Foreskin keratinocyte (primary cell): ENCODE measurements at places on chromosomes 1 and 21. TPM values are rescaled to one million over a fixed set of nuclear protein-coding genes. Genes with fewer than 3 reads are reported as not detected.

- DNase-seq, result no peak
These were observed 94.7 kb upstream of the NRIP1 start for GRCh38 chr21:15159382-15160020.

The LAMB3 gene
- total RNA-seq, result 1,286 and 1,603 TPM in 2 replicates

- DNase-seq, result no peak
These were observed 50.1 kb downstream of the PBX1 start for GRCh38 chr1:164609089-164609488.

The F13B gene
- total RNA-seq, result not detected in 2 replicates

The KCNK1 gene
- total RNA-seq, result 13.9 and 15.4 TPM in 2 replicates

GRCh38 chr1:10652626-10653025, 143.8 kb downstream of the CASZ1 start:
- no peak for DNase-seq

The OLFML2B gene
- total RNA-seq, result 0.18 and 0.31 TPM in 2 replicates

DNA sequence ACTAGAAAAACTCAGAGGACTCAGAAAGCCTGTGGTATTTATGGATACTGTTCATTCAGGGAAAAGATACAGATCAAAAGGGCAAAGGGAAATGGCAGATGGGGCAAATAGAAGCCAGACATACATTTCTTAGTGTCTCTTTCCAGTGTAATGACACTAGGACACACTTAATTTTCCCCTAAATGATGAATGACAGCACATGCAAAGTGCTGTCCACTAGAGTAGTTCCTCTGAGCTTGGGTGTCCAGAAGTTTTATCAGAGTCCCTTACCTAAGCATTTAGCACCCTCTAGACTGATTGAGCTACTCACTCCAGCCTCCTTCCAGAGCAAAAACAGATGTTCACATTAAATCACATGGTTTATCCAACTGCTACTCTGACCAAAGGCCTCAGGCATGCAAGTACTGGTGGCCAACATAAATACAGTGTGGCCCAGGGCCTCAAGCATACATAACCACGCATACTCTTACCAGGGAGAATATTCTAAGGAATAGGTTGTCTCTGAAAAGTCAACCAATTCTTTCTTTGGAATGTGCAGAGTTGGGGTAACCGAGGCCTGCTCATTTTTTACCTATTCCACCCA, 166.9 kb downstream of the NCAM2 start:
- no peak for DNase-seq

DNA sequence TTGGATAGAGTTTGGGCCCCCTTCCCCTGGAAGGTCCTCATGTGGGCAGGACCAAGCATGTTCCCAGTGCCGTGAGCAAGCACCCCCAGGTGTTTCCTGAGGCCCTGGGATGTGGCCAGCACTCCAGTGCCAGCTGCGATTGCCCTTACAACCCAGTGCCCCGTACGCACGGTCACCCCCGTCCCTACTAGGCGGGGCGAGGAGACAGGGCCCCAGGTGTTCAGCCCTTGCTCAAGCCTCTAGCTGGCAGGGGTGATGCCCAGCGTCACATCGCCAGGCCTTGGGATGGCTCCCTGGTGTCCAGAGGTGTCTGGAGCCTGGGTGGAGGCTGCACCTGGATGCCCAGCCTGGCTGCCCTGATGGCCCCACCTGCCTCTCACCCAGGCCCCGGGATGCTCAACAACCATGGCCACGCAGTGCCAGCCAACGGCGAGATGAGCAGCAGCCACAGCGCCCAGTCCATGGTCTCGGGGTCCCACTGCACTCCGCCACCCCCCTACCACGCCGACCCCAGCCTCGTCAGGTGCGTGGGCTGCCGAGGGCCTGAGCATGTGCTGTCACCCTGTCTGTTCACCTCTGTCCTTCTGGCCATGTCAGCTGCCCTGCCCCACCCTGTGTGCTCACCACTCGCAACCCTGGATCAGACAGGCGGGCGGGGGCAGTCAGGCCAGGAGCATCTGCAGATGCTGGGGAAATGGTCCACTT, 21.6 kb upstream of the CCDC27 start:
- no peak for DNase-seq

GRCh38 chr1:97423403-97423802, 497.4 kb downstream of the DPYD start:
- DNase-seq, result no peak
